Naive thymus-derived CD8-positive, alpha-beta T cell (primary cell): ENCODE measurements at places on chromosomes 2 and 18. TPM values are rescaled to one million over a fixed set of nuclear protein-coding genes. Genes with fewer than 3 reads are reported as not detected.

- DNase-seq = no peak
These were observed 79.1 kb upstream of the GRB14 start for GRCh38 chr2:164700390-164700789.

- DNase-seq = no peak
These were observed 56.1 kb upstream of the POLE4 start for GRCh38 chr2:74902281-74902860.

OSBPL6 gene
- 0.67 TPM for polyA plus RNA-seq

LPIN1 gene
- 15.7 TPM for polyA plus RNA-seq

GRCh38 chr2:157325786-157326185 lies at the start of gene ERMN:
Gene ERMN (minus strand): TSS chr2:157325824. CDS start chr2:157325642, 182 bp downstream.
- DNase-seq = no peak

- peak; percentile 47 for DNase-seq
These were observed 96.5 kb downstream of the ZFP36L2 start for GRCh38 chr2:43129676-43130547.

CXCR4 gene
- 485 TPM for polyA plus RNA-seq

GRCh38 chr2:222479859-222480258 lies 55.5 kb downstream of the SGPP2 start:
- DNase-seq = no peak

DNA sequence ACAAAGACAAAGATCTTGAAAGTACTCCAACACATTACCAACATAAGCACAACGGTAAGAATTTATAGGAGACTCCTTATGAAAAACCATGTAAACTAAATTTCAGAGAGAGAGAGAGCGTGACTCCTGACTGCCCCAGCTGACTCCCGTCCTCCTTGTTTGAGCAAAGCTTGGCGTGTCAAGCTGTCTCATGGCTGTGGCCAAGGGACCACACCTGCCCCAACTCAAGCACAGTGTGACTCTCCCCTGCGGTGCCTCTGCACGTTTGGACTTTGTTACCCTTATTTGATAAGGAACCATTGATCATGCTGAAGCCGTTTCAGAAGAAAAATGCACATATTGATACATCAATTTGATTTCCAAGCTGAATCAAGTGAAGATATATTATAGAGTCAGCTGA lies 124.8 kb downstream of the COL6A3 start:
- DNase-seq = no peak

GRCh38 chr18:9764011-9764481 lies 55.9 kb downstream of the RAB31 start:
- no peak for DNase-seq

CCNYL1 gene
- polyA plus RNA-seq = 1.3 TPM

IGFBP2 gene
- 0.15 TPM for polyA plus RNA-seq

G6PC2 gene
- not detected for polyA plus RNA-seq

UGT1A8 gene
- polyA plus RNA-seq = not detected

AP1S3 gene
- 1.3 TPM for polyA plus RNA-seq

DNA sequence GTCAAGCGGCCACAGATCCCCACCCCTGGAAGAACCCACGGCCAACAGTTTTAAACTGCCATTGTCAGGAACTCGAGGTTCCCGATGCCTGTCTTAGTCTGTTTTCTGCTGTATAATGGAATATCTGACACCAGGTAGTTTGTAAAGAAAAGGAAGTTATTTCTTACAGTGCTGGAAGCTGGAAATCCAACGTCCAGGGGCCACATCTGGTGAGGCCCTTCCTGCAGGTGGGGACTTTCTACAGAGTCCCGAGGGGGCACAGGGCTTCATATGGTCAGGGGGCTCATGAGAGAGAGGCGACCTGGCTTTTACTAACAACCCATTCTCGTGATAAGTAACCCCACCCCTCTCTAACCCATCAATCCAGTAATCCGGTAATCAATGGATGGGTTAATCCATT lies 501.6 kb upstream of the MYT1L start:
- no peak for DNase-seq
